ENCODE measurements at places on chromosomes 4 and X.

DNA sequence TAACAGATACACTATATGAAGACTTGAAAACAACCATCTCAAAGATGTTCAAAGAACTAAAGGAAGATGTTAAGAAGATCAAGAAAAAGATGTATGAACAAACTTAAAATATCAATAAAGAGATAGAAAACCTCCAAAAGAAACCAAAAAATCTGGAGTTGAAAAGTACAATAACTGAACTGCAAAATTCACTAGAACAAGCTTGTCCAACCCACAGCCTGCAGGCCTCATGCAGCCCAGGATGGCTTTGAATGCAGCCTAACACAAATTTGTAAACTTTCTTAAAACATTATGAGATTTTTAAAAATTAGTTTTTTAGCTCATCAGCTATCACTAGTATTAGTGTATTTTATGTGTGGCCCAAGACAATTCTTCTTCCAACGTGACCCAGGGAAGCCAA is 77.0 kb upstream of the DCTD start:
- no peak for DNase-seq

DNA sequence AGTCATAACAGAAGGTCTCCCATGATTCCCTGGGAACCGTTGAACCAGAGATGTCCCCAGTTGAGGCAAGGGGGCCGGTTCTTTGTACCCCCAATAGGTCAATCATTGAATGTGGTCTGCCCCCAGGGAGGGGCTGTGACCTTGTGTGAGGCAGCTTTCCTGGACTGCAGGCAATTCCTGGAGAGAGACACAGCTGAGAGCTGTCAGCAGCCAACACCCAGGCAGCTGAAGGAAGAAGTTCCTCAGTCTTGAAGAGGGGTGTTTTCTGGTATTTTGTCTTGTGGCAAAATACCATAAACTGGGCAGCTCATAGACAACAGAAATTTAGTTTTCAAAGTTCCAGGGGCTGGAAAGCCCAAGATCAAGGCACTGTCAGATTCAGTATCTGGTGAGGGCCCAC is 185.7 kb upstream of the ATP6AP2 start:
- no peak for DNase-seq

GRCh38 chr4:144989306-144989705 is 108.7 kb downstream of the ANAPC10 start:
- no peak for DNase-seq

DNA sequence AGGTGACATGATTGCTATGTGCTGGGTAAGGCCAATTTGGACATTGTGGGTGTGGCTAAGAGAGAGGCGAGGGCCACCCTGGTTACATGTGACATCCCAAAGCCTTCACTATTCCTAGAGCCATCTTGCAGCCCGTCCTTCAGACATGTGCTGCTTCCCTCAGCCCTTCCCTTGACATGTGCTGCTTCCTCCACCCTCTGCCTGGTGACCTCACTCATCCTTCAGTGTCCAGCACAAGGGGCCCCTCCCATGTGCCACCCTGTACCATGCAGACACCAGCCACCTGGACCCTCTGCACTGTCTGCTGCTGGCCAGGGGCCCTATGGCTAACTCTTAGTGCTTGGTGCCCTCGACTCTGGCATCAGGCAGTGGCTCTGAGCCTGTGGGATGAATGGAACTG is 27.4 kb downstream of the ADRA2C start:
- DNase-seq, result no peak

DNA sequence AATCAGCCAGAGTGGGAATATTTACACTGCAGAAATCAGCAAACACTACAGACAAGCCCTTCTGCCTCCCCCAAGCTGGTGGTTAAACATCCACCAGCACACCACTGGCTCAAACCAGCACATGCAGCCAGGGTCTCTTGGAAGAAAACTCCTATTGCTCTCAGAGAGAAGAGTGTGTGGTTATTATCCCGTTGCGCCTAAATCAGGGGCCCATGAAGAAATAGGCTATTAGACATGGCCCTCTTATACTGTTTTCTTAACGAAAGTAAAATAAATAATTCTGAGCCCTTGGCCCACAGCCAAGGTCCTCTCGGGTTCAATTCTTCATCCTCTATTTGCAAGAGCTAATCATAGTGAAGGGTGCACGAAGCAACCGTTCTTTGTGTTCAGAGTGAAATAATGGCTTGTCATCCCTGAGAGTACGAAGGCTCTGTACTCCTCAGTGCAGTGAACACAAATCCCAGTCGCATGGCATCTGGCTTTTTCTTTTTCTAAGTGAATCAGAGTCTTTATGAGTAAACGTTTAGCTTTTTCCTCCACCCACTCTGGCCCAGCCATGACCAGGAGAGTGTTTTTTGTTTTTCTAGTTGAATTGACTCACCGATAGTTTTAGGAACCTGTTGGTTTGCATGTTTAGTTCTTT is 33.4 kb upstream of the RBM47 start:
- peak; percentile 85 for DNase-seq

DNA sequence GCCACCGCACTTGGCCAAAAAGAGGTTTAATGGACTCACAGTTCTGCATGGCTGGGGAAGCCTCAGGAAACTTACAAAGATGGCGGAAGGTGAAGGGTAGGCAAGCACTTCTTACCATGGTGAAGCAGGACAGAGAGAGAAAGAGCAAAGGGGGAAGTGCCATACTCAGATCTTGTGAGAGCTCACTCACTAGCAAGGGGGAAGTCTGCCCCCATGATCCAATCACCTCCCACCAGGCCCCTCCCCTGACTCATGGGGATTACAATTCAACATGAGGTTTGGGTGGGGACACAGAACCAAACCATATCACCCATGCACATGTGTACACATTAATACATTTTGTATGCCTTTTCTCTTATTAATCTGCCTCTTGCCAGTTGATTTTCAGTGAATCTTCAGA is 77.2 kb upstream of the HSD17B10 start:
- DNase-seq, result no peak

- peak; percentile 11 for DNase-seq
Observed at GRCh38 chrX:129932821-129933321, 26.9 kb downstream of the UTP14A start.

DNA sequence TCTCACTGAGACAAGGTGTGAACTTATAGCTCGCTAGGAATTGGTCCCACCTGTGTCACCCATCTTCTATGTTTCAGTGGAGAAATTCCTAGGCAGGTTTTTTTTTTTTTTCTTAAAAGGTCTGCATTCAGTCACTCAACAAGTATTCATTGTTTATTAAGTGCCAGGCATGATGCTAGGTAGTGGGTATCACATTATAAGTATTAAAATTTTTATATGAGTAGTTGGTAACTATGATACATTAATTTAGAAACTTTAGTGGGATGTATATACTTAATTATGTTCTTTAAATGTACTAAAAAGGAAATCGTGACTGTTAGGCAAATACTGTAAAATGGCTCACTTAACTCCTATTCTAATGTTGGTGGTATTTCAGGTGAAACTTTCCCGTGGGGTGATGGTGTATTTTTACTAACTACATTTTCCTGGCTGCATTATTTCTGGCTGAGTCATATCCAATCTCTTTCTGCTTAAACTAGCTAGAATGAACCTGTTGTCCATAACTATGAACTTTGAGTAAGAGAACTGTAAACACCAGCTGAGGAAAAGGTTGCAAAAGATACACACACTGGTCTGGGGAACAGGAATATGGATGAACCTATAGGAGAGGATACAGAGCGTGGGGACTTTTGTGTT is 49.3 kb upstream of the MED14 start:
- DNase-seq, result peak; percentile 36

- peak; percentile 46 for DNase-seq
Observed at GRCh38 chr4:74545448-74545847, 100.5 kb downstream of the AREG start.

- DNase-seq, result peak; percentile 5
Observed at GRCh38 chrX:135000516-135000915, 9.7 kb downstream of the SMIM10 start.

DNA sequence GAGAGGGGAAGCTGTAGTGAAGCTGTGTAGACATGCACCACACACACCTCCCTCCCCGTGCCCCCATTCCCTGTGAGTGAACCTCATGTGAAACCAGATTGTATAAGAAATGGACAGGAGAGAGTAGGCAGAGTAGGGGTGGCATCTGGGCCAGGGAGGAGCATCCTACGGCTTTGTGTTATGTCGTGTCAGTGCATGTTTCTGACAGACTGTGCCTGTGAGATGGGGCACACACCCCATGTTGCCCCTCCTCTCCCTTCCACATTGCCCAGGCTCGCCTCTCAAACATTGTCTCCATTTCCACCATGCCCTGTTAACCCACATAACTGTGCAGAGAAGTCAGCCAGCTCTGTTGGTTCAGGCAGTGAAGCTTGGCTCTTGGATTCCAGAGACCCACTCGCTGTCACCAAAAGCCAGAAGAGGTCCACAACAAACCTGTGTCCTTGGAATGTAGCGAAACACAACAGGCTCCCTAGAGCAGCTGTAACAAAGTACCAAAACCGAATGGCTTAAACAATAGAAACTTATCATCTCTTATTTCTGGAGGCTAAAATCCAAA is 56.1 kb downstream of the SLC9A6 start:
- DNase-seq, result no peak

- no peak for DNase-seq
Observed at GRCh38 chr4:85681921-85682320, 207.0 kb downstream of the ARHGAP24 start.

DNA sequence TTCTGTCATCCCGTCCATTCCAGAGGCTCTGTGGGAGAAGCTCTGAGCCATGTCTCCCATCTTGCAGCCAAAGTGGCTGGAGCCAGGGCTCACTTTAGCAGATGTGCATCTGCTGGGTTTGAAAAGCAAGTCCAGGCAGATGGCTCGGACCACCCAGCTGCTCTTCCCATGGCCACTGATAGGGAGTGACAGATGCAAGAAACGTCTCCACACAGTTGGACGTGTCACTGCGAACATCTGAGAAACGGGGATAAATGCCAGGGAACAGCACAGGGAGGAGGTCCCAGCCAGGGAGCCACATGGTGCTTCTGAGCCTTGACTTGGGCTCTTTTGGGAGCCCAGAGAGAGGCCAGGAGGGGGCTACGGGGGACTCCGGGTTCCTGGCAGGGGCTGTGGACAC is 242.3 kb downstream of the AFAP1 start:
- no peak for DNase-seq

DNA sequence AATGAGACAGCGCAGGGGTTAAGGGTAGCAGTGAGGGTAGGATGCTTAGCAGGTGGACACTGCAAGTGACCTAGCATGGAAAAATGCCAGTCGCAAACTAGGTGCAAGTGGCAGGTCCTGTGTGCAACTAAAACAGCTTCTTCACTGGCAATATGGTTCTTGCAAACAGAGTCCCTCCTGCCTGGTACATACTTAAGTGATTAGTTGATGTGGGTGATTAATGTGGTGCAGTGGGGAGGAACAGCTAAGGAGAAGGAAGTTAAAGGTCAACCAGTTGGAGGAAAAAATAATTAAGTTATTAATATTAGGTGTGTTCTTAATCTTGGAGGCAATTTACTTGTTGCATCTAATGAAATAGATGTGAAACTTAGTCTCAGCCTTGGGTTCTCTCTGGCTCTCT is 121.6 kb upstream of the IGFBP7 start:
- peak; percentile 28 for DNase-seq

DNA sequence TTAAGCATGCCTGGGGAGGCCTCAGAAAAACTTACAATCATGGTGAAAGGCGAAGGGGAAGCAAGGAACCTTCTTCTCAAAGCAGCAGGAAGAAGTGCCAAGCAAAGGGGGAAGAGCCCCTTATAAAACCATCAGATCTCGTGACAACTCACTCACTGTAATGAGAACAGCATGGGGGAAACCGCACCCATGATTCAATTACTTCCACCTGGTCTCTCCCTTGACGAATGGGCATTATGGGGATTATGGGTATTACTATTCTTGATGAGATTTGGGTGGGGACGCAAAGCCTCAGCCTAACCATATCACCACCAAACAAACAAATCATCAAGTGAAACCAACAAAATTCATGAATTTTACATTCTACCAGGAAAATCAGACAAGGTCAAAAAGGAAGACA is 76.7 kb upstream of the TAB3 start:
- no peak for DNase-seq

DNA sequence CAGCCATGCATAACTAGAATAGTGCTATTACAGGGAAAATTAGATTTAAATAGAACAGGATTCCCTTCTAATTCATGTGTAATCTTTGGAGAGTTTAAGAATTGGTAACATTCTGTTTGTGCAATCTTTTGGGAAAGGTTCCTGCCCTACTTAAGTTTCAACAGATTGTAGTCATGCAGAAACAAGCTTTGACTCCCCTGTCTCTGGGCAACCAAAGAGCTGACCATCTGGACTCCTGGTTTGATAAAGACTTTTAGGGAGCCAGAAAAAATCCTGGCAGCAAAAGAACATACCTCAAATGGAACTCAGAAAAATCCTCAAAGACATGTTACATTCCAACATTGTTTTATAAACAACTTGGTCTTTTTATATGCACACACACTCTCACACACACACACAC is 191.1 kb upstream of the NEIL3 start:
- peak; percentile 95 for DNase-seq

- no peak for DNase-seq
Observed at GRCh38 chr4:25862411-25863346, at the start of gene SEL1L3. Gene SEL1L3, minus strand, starts transcription at chr4:25862988. Its CDS starts 152 bp downstream, at chr4:25862836.

GRCh38 chrX:37468124-37468739 is 103.2 kb upstream of the LANCL3 start:
- DNase-seq, result no peak

DNA sequence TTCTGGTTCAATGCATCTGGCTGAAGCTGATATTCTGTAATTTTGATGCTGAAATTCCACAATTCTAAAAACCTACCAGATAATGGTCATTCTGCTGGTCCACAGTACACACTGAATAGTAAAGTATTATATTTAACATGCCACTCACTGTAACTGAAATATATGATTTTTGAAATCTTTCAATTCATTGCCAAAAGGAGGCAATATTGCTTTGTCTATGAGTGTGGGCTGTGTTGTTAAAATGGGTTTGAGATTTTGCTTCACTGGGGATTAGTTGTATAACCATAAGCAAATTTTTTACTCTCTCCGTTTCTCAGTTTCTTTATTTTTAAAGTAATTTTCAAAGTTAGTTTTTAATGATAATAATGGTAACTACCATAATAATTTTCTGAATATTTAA is 1404.1 kb upstream of the IGFBP7 start:
- DNase-seq, result no peak

DNA sequence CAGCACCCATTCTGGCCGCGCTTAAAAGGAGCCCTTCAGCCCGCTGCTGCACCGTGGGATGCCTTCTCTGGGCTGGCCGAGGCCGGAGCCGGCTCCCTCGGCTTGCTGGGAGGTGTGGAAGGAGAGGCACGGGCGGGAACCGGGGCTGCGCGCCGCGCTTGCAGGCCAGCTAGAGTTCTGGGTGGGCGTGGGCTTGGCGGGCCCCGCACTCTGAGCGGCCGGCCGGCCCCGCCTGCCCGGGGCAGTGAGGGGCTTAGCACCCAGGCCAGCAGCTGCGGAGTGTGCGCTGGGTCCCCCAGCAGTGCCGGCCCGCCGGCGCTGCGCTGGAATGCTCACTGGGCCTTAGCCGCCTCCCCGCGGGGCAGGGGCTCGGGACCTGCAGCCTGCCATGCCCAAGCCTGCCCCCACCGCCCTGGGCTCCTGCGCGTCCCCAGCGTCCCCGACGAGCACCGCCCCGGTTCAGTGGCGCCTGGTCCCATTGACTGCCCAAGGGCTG is 111.3 kb downstream of the PCDH18 start:
- DNase-seq, result no peak

All from iris pigment epithelial cell (primary cell).